ENCODE measurements at places on chromosomes 11 and 22. TPM values are rescaled to one million over a fixed set of nuclear protein-coding genes. Genes with fewer than 3 reads are reported as not detected.

DNA sequence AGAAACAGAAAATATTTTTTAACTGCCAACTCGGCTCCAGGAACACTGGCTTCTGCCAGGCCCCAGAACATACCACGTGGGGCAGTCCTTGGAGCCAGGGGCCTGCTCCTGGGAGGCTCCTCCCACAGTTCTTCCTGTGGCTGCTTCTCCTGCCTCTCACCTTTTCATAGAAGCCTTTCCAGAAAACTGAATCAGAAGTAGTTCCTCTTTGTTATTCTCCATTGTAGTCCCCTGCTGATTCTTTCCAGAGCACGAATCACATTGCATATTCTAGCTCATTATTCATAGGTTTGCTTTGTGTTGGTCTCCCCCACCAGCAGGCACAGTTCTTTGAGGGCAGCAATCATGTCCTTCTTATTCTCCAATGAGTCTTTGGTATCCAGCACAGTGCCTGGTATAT, 106.0 kb downstream of the EFCAB6 start:
- no peak for DNase-seq

Gene IL18
- 0.82 TPM for total RNA-seq

Gene ELP4
- 22.4 TPM for total RNA-seq

Gene MIOX
- not detected for total RNA-seq
